ENCODE measurements at places on chromosomes 16 and 17.

DNA sequence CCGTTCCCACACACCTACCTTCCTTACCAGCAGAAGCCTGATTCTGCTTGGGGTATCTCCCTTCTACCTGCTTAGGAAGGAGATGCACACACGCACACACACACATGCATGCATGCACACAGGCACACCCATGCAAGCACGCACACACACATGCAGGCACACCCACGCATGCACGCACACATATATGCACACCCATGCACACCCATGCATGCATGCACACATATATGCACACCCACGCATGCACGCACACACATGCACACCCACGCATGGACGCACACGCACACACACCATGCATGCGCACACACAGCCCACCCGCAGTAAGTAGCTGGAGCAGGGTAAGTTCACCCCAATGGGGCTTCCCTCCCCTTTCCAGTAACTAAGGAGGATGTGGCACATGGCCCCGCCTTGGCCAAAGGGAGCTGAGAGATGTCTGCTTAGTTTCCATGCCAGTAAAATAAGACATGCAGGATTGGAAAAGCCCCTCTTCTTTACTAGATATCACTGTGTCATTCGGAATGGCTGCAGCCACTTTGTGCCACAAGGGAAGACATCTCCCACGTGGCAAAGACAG is 33.7 kb downstream of the ADCY9 start:
- DNase-seq = peak; percentile 31

GRCh38 chr16:28053461-28053860 is 10.1 kb downstream of the GSG1L start:
- no peak for DNase-seq

DNA sequence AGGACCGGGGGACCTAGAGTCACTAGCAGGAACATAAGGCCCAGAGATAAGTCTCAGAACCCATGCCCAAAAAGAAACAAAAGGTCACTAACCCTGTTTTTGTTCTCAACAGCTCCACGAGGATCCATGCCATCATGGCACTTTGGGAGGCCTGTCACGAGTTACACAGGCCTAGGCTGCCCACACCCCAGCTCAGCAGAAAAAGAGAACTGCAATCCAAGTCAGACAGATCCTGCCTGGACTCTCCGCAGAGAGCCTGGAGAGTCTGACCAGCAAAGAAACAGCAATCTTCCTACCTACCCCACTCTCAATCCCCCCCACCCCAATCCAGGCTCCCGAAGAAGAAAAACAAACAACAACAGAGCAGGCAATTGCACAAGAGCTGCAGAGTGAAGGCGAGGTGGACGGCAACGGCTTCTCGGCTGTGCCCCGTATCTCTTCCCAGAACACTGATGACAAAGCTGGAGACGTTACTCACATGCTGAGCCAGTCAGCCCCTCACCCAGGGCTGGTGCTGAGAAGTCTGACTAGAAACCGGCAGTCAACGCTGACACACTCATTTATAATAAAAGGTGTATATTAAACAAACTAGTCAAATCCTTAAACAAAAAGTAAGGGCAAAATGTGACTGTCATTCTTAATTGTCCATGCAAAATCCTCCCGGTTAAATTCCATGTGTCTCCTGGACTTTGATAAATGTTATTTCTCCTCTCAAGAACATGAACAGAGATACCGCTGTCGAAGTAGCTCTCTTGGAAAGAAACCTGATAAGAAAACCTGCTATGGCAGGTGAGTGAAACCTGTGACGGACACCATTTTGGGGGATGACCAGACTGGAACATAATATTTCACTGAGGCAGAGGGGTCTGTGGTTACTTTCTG is 89.3 kb downstream of the SMG6 start:
- DNase-seq = no peak

DNA sequence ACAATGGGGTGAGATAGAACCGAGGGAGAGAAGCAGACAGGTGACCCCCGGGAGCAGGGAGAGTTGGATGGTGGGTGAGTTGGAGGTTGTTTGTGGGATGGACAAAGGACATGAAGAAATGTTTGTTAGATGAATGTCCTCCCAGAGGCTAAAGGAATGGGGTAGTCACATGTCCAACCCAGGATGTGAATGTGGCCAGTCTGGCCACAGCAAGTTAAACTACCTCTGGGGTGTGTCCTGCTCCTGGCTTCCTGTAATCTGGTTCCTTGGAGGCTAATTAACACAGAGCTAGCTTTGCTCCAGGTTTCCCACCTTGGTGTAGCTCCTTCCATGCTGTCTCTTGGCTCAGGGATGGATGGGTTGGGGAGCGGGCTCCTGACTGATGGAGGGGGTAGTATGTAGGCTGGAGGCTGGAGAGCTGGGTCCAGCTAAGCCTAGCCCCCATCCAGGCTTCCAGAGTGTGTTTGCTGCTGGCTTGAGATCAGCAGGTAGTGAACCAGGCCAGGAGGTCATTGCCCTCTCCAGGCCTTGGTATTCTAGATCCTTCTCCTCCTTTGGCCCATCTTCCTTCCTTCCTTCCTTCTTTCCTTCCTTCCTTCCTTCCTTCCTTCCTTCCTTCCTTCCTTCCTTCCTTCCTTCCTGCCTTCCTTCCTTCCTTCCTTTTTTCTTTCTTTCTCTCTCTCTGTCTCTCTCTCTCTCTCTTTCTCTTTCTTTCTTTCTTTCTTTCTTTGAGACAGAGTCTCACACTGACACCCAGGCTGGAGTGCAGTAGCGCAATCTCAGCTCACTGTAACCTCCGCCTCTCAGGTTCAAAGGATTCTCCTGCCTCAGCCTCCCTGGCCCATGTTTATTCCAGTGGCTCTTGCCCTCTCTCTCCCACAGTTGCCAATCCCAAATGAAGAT is 28.0 kb upstream of the UBE2G1 start:
- DNase-seq = no peak

- no peak for DNase-seq
These were observed 6.7 kb downstream of the PIPOX start for GRCh38 chr17:29049541-29050145.

DNA sequence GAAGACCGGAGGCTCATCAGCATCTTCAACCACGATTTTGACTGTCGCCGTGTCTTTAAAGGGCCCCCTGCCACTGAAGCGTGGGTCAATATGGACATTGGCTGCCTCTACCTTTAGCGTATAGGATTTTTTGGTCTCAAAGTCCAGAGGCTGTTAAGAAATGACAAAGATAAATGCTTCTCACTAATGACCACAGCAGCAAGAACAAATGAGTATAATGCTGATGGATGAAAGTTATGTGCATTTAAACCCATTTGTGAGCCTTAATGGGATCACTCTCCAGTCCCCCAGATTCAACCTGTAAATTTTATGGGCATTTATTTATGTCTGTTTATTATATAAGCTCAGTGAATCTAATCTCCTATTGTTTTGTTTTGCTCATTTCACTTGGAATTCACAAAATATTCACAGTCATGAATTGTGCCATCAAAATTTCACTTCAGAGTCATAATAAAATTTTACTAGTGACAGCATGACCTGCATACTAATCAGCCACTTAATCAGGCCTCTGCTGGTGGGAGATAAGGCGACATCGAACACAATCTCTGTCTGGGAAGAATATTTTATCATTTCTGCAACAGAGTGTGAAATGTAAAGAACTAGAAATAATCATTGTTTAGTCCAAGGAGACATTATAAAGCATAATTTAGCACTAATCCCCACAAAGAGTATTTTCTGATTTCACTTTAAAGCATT is 218.5 kb downstream of the CDH8 start:
- DNase-seq = no peak

- no peak for DNase-seq
These were observed 63.5 kb upstream of the LGALS9 start for GRCh38 chr17:27567563-27567859.

DNA sequence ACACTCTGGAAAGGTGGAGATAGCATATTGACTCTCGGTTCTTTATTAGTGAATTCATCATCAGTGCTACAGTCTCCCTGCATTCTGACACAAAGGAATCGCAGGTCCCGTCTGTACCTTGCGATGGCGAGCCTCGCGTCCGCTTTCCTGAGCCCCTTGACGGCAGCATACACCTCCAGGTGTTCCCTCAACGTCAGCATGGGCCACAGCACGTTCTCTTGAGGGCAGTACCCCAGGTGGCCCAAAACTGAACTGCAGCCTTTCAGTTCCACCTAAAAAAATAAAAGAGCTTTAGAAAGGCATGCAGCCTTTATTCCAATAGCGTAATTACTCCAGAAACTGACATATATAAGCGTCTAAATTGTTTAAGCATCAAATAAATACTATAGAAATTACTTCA is 24.2 kb upstream of the ABCA9 start:
- no peak for DNase-seq

GRCh38 chr16:1469693-1470201 is 5.1 kb downstream of the CLCN7 start:
- DNase-seq = no peak

- DNase-seq = no peak
These were observed 6.9 kb upstream of the SLC13A2 start for GRCh38 chr17:28466521-28467048.

- no peak for DNase-seq
These were observed 9.9 kb downstream of the XYLT1 start for GRCh38 chr16:17460890-17461289.

DNA sequence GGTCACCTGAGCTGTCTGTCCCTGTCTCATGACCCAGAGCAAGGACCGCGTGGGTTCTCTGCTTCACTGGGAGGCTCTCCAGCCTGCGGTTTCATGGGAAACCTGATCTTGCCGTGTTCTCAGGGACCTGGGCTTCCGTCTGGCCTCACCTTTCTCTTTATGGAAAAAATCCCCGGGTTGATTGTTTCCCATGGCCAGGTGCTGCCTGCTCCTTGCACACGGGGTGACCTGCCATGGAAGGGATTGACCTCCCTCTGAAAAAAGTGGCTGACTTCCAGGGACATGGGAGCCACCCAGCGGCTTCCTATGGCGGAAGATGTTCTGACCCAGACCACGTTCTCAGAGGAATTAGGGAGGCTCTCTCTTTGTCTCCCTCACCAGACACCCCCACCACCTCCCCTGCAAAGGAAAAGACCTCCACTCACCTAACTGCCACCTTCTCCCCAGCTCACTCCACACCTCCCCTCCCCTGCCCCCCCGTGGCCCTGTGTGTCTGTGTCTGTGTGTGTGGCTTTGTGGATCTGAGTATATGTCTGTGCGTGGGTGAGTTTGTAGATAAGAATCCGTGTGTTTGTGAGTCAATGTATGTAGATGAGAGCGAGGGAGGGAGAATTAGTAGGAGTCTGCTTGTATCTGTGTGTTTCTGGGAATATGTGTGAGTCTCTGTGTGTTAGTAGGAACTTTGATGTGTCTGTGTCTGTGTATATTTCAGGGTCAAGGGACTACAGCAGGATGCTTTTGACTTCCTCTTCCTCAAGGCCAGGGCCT is 154.6 kb downstream of the NTN1 start:
- no peak for DNase-seq

GRCh38 chr17:64058621-64059020 is 38.2 kb upstream of the ICAM2 start:
- no peak for DNase-seq

- DNase-seq = no peak
These were observed 6.4 kb downstream of the USP22 start for GRCh38 chr17:21036361-21036881.

- peak; percentile 42 for DNase-seq
These were observed 2.5 kb downstream of the TBX21 start for GRCh38 chr17:47735536-47736011.

DNA sequence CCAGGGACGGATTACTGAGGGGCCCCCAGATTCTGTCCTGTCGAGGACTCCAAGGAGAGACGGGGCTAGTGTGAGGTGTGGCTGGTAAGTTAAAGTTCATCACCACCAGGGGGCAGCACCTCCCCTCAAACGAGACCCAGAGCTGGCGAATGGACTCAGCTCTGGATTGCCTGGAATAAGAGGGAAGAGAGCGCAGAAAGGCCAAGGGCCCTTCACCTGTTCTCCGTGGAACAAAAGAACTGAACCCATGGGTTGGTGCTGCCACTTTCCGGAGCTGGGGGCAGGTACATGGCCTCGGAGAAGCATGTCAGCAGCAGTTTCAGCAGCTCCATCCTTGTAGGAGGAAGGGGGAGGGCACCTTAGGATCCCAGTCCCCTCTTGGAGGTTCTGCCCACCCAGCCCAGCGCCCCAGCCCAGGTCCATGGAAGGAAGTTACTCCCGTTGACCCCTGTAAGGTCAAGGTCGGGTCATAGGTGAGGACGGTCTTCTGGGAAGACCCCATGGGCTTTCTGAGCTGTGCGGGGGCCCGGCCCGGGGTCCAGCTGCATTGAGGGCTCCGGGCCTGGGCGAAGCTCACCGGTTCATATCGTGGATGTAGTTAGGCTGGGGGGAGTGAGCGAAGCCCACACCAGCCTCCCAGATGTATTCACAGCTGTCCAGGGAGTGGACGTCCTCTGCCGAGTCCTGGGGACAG is 10.8 kb downstream of the HID1 start:
- DNase-seq = peak; percentile 86

DNA sequence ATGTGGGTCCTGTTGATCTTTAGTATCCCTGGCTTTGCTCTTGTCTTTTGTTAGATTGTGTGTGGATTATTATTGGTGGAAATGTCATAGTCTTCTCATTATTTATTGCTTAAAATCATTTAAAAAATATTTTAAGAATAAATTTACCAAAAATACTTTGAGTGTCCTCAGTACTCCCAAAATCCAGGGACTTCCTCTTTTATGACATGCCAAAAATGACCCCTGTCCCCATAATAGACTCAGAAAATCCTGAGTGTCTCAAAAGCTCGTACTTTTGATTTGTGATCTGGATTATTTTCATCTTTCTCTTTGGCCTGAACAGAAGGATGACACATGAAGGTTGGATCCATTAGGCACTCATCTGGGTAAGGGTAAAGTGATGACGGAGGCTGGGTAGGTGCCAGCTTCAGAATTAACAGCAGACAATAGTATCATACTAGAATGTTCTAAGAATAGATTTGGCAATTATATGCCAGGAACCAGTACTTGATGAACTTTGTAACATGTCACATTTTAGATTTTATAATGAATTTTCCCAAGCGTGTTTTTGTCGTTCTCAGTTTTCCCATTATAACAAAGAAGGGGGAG is 602.2 kb upstream of the CDH8 start:
- DNase-seq = no peak

DNA sequence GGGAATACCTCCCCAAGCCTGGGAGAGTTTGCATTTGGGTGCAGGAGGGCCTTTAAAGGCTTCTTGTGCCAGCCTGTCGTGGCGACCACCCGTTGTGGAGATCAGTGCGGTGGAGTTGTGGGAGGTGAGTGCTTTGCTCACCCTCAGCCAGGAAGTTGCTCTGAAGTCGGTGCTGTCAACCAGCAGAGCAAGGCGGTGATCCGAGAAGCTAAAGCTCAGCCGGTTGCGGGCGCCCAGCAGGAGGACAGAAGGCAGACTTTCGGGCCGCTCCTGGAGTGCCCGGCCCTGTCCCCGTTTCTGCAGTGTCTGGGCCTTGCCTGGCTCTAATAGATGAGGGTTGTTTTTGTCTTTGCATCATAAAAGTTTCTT is 1.4 kb downstream of the UBE2I start:
- DNase-seq = peak; percentile 61

- no peak for DNase-seq
These were observed 45.2 kb upstream of the STAC2 start for GRCh38 chr17:39270923-39271322.

DNA sequence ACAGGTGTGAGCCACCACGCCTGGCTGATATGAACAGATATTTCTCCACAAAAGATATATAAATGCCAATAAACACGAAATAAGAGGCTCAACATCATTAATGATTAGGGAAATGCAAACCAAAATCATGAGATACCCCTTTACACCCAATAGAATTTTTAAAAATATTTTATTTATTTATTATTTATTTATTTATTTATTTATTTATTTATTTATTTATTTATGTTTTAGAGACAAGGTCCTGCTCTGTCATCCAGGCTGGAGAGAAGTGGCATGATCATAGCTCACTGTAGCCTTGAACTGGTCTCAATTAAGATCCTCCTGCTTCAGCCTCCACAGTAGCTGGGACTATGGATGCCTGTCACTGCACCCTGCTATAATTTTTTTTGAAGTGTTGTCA is 30.8 kb downstream of the APPBP2 start:
- no peak for DNase-seq
